ENCODE measurements at places on chromosomes 7 and 10.

DNA sequence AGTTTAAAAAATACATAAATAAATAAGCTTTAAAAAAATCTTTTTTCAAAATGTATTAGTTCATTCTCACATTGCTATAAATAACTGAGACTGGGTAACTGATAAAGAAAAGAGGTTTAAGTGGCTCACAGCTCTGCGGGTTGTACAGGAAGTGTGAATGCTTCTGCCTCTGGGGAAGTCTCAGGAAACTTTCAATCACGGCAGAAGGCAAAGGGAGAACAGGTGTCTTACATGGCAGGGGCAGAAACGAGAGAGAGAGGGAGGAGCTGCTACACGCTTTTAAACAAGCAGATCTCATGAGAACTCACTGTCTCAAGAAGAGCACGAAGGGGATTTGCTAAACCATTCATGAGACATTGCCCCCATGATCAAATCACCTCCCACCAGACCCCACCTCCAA lies 114.6 kb downstream of the DNAJC1 start:
- peaks cover 66% of the 10 kb centered on the region for H3K4me1 ChIP-seq
- H3K36me3 ChIP-seq, result peaks cover 2% of the 10 kb centered on the region
- peak overlapping the region; percentile 2 for H3K27ac ChIP-seq
- peak; percentile 10 for DNase-seq
- peak overlapping the region; percentile 54 for H3K4me3 ChIP-seq
- no peaks in the 10 kb centered on the region for H3K27me3 ChIP-seq

- H3K4me3 ChIP-seq, result no peak overlapping the region
- H3K27me3 ChIP-seq, result no peaks in the 10 kb centered on the region
- no peaks in the 10 kb centered on the region for H3K36me3 ChIP-seq
- no peak overlapping the region for H3K27ac ChIP-seq
- H3K4me1 ChIP-seq, result peaks cover 10% of the 10 kb centered on the region
Observed at GRCh38 chr7:92266415-92267241, 20.9 kb downstream of the ANKIB1 start.

GRCh38 chr10:84293574-84294016 lies 34.8 kb upstream of the CCSER2 start:
- H3K27ac ChIP-seq, result no peak overlapping the region
- H3K4me3 ChIP-seq, result no peak overlapping the region
- no peak for DNase-seq
- H3K36me3 ChIP-seq, result no peaks in the 10 kb centered on the region
- H3K4me1 ChIP-seq, result no peaks in the 10 kb centered on the region

DNA sequence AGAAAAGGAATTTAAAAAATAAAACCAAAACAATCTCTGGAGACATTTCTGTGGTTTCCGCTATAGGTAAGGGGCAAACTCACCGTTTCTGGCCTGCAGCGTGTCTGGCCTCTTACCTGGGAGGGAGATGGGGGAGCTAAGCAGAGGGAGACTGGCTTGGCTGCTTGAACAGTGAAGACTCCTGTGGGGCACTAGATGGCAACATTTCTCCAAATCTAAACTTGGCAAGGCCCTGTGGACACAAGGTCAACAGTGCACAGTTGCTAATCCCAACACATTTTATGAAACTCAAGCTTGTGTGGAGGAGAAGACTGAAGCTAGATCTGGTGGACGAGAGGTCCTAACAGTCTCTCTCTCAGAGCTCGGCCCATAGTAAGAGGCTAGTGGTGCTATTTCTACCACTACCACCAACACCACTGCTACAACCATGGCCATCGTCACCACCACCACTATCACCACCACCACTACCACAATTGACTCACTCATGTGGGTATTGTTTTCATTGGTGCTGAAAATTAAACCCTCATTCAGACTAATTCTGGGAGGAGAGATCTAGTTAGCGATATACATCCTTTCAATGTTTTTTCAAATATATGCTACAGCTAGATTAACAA lies 28.4 kb upstream of the CDHR3 start:
- H3K36me3 ChIP-seq, result peaks cover 4% of the 10 kb centered on the region
- no peak overlapping the region for H3K4me3 ChIP-seq
- no peak overlapping the region for H3K27ac ChIP-seq
- H3K4me1 ChIP-seq, result no peaks in the 10 kb centered on the region
- DNase-seq, result no peak
- H3K27me3 ChIP-seq, result no peaks in the 10 kb centered on the region

DNA sequence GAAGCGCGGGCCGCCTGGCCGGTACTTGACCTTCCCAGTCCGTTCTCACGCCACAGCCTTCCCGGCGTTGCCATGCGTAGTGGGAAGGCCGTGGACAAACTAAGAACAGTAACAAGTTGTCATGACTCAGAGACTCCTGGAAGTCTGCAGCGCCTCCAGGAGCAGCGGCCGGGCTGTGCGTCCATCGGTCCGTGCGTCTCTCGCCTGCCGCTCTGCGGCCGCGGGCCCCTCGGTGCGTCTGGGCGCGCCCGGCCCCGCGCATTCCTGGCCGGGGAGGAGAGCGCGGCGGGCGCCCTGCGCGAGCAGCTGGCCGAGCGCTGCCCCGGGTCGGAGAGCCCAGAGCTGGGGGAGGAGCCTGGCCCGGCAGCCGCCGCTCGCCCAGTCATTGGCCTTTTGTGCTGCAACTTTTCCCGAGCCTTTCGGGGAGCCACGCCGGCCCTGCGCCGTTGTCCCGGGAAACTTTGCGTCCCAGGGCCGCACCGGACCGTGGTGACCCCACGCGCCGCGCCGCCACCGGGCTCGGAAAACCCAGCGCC lies 123.7 kb downstream of the TACC2 start:
- H3K4me1 ChIP-seq, result no peaks in the 10 kb centered on the region
- DNase-seq, result no peak
- no peak overlapping the region for H3K4me3 ChIP-seq
- H3K27ac ChIP-seq, result no peak overlapping the region
- H3K27me3 ChIP-seq, result peaks cover 53% of the 10 kb centered on the region

GRCh38 chr7:51970961-51971665 lies 654.5 kb upstream of the COBL start:
- H3K4me3 ChIP-seq, result no peak overlapping the region
- no peak overlapping the region for H3K27ac ChIP-seq
- H3K4me1 ChIP-seq, result no peaks in the 10 kb centered on the region
- H3K27me3 ChIP-seq, result no peaks in the 10 kb centered on the region
- DNase-seq, result no peak

GRCh38 chr10:101397140-101397539 lies 43.2 kb downstream of the BTRC start:
- no peaks in the 10 kb centered on the region for H3K27me3 ChIP-seq
- peak; percentile 14 for DNase-seq

DNA sequence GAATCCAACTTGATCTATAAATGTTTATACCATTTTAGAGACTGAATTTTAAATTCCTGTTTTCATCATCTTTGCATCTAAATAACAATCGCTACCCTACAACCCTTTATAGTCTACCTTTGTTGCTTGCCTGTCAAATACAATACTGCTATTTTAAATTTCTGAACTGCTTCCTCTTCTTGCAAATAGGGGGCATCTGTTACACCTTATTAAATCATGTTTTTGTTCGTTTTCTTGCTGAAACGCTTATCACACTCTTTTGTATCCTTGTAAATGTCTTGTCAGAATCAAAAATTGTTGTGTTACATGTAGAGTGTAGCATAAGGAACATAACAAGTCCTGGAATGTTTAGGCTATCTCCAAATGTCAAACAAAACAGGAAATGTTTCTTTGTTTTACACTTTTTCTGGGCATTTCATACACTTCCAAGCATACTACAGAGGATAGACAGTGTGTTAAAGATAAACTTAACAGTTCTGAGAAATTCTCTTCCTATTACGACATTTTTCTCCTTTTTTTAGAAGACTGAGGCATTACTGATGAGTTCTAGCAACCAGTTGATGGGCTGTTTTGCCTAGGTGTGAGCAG lies 281.3 kb downstream of the GPR158 start:
- no peaks in the 10 kb centered on the region for H3K4me1 ChIP-seq
- H3K36me3 ChIP-seq, result no peaks in the 10 kb centered on the region
- H3K27ac ChIP-seq, result no peak overlapping the region
- H3K27me3 ChIP-seq, result no peaks in the 10 kb centered on the region
- H3K4me3 ChIP-seq, result no peak overlapping the region

DNA sequence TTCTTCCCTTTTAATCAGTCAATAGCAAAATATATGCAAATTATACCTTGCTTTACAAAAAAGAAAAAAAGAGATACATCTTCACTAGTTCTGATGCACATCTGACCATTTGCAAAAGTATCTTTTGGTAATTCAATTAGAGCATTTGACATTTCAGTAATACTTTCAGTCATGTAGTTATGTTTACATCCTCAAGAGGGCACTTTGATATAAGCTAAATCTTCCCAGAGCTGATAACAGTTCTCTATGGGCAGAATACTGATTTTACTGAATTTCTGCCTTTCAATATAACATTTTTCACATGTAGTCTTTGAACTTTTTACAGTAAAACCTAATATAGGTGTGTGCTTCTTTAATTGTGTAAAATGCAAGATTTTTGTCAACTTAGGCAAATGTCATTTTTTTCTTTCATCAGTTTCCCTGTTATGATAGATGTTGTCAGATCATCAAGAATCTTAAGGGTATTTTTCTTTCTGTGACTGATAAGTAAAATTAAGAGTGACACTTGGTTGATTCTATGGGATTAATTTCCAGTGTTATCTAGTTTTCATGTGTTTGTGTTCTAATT lies 703.5 kb upstream of the SEMA3D start:
- H3K27me3 ChIP-seq, result no peaks in the 10 kb centered on the region
- no peaks in the 10 kb centered on the region for H3K36me3 ChIP-seq
- H3K4me1 ChIP-seq, result no peaks in the 10 kb centered on the region

- H3K27me3 ChIP-seq, result no peaks in the 10 kb centered on the region
- no peaks in the 10 kb centered on the region for H3K4me1 ChIP-seq
- H3K4me3 ChIP-seq, result no peak overlapping the region
- no peak for DNase-seq
- no peaks in the 10 kb centered on the region for H3K36me3 ChIP-seq
- no peak overlapping the region for H3K27ac ChIP-seq
Observed at GRCh38 chr7:80838643-80839042, 80.2 kb downstream of the SEMA3C start.

DNA sequence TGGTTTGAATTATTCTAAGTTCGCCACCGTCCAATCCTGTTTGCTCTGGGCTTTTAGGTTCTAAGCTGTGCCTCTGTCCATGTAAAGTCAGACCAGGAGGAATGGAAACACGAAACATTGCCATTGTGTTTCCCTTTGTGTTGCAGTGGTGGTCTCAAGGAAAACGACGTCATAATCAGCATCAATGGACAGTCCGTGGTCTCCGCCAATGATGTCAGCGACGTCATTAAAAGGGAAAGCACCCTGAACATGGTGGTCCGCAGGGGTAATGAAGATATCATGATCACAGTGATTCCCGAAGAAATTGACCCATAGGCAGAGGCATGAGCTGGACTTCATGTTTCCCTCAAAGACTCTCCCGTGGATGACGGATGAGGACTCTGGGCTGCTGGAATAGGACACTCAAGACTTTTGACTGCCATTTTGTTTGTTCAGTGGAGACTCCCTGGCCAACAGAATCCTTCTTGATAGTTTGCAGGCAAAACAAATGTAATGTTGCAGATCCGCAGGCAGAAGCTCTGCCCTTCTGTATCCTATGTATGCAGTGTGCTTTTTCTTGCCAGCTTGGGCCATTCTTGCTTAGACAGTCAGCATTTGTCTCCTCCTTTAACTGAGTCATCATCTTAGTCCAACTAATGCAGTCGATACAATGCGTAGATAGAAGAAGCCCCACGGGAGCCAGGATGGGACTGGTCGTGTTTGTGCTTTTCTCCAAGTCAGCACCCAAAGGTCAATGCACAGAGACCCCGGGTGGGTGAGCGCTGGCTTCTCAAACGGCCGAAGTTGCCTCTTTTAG lies 46.3 kb upstream of the DMBT1 start:
- DNase-seq, result no peak
- H3K27me3 ChIP-seq, result peaks cover 4% of the 10 kb centered on the region
- H3K27ac ChIP-seq, result no peak overlapping the region
- H3K36me3 ChIP-seq, result peaks cover 4% of the 10 kb centered on the region

DNA sequence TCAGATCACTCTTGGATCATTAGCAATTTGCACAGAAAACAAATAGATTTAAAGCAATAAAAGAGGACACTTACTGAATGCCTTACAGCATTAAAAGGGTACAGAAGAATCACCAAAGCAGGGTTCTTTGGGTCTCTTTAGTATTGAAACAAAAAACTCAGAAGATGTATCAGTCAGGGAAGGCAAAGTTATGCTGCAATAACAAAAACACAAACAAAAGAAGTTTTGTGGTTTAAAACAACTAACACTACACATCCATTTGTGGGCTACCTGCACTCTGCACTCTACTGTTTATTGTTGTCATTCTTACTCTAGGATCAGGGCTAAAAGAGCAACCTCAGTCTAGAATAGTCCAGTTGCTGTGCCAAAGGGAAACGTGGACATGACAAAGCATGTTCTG lies 216.4 kb downstream of the GPAM start:
- no peaks in the 10 kb centered on the region for H3K27me3 ChIP-seq
- no peak for DNase-seq
- no peak overlapping the region for H3K4me3 ChIP-seq
- no peaks in the 10 kb centered on the region for H3K36me3 ChIP-seq

DNA sequence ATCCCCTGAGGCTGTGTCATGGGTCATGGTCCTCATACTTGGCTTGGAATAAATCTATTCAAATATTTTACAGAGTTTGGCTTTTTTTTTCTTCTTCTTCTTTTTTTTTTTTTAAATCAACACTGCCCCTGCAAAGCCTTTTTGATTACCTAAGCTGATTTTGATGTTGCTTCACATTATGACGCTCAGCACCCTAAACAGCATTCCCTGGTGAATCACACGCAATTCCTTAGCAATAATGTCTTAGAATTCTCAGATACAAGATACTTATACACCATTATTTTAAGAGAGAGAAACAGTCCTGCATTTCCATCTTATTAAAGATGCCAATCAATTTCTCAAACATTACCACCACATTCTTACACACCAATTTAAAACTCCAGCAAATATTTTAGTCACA lies 323.7 kb upstream of the IGFBP3 start:
- H3K36me3 ChIP-seq, result no peaks in the 10 kb centered on the region
- DNase-seq, result no peak
- H3K27me3 ChIP-seq, result no peaks in the 10 kb centered on the region
- no peak overlapping the region for H3K4me3 ChIP-seq
- H3K27ac ChIP-seq, result no peak overlapping the region

GRCh38 chr7:98470485-98471240 lies 69.8 kb upstream of the BAIAP2L1 start:
- peaks cover 49% of the 10 kb centered on the region for H3K27me3 ChIP-seq
- no peak overlapping the region for H3K27ac ChIP-seq
- DNase-seq, result no peak
- H3K4me3 ChIP-seq, result peak overlapping the region; percentile 50

DNA sequence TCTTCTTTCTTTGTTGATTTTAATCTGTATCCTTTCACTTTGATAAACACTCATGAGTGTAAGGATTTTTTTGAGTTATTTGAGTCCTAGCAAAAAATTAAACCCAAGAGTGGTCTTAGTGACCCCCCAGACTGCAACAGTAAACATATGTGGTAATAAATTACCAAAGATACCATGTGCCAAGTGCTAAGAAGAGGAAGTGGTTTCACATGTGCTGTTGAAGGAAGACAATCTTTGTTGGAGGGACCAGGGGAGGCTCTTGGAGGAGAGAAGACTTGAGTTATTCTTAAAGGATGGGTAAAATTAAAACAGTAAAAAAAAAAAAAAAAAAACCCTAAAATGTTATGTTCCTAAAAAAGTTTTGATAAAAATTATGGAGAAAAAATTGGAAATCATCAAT lies 150.2 kb downstream of the SEC23IP start:
- no peaks in the 10 kb centered on the region for H3K4me1 ChIP-seq
- H3K4me3 ChIP-seq, result no peak overlapping the region
- DNase-seq, result no peak
- H3K27ac ChIP-seq, result no peak overlapping the region

GRCh38 chr7:50828801-50829200 lies 46.1 kb upstream of the GRB10 start:
- H3K27ac ChIP-seq, result no peak overlapping the region
- H3K4me3 ChIP-seq, result no peak overlapping the region
- H3K27me3 ChIP-seq, result peaks cover 10% of the 10 kb centered on the region
- H3K4me1 ChIP-seq, result peaks cover 6% of the 10 kb centered on the region
- H3K36me3 ChIP-seq, result no peaks in the 10 kb centered on the region

Data from effector memory CD8-positive, alpha-beta T cell (primary cell).